CD4-positive, alpha-beta T cell treated with Interleukin-15 for 4 hours (primary cell): ENCODE measurements at places on chromosomes 4 and X.

DNA sequence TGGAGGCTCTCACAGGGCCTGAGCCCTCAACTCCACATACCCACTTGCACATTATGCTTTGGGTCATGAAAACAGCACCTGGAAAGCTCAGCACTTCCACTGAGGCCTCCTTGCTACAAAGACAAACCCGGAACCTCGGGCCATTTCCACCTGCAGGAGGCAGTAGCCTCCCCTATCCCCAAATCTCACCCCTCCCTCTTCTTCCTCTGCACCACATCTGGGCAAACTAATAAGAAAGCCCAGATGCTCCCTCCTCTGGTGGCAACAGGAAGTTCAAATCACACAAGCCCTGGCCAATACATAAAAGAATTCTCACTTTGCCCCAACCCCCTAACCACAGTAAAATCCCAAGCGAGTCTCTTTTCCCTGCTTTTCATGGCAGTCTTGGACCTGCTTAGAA, 136.4 kb downstream of the MAPK10 start:
- no peak for DNase-seq

- DNase-seq: no peak
These were observed 486.6 kb upstream of the PCDH10 start for GRCh38 chr4:132662456-132662855.

- DNase-seq: no peak
These were observed 133.8 kb downstream of the CPZ start for GRCh38 chr4:8726344-8726851.

DNA sequence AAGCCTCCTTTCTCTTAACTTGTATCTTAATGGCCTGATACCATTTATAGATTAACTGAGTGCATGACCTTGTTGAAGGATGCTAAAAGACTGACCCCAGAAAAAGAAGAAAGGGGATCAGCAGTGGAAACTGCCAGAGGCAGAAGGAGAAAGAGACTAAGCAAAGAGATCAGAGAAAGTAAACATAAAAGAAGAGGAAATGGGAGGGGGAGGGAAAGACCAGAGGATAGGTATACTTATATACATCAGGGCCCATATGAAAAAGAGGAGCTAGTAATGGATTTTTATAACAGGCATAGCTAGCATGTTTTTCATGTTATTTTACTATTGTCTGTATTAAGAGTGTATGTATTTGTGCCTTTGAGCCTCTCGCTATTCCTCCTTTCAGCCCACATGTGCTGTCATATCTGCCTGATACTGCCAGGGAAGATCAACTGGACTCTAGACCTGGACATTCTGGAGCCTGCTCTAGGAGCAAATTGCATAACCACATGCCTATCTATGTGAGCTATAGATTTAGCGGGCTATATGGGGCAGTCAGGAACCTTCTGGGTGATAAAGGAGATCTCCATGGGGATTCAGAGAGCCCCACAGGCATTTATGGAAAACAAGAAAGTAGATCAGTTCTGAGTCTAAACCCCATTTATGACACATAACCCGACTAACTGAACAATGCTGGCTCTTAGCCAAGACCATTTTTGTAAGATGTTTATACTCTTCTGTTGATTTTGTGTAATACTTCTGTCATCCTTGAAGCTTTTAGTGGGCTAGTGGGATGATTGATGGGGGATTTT, 13.4 kb upstream of the SNX12 start:
- DNase-seq: no peak

GRCh38 chr4:41061482-41062185, 152.7 kb downstream of the APBB2 start:
- no peak for DNase-seq

DNA sequence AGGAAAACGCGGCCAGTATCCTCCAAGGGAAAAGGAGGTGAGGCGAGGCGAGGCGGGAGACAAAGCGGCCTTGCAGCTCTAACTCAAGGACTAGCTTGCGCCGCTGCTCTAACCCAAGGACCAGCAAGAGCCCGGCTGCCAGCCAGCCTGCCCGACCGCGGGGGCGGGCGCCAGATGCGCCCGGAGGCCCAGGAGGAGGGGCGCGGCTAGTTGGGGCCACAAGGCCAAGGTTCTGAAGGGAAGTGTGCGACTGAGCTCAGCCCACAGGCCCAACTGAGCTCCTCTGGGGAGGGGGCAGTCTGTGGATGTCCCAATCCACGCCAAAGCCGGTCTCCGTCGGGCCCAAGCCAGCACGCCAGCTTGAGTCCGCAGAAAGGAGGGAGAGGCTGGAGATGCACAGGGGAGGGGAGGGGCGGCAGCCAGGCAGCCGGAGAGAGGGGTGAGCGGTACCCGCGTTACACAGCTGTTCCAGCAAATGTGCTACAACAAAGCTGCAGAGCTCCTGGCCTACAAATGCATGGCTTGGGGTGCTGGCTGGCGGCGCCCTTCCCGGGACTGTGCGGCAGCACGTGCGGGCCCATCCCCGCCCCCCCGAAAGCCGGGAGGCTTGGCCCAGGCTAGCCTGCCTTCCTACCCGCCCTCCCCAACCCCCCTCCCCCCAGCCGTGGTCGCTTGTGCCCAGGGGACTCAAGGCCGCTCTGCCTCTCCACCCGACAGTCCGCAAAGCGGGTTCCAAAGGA, 637 bp downstream of the AMER1 start:
- DNase-seq: no peak

- no peak for DNase-seq
These were observed 63.3 kb downstream of the TBC1D14 start for GRCh38 chr4:6972911-6973310.

DNA sequence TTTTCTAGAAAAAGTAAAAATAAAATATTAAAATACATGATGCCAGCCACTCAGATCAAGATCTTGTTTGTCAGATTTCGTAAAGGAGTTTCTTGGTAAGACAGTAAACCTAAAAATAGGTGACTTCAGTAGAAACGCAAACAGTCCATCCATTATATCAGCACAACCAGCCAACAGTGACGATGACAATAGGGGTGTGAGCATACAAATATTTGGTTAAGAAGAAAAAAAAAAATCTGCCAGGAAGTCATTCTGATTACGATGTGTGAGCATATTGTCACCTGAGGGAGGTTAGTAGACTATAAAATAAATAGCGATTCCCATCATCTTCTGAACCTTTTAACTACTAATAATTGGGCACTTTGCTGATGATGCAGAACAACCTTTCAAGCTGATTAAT, 37.6 kb downstream of the SLC7A11 start:
- DNase-seq: no peak
